ENCODE measurements at places on chromosomes 5 and 9.
A peak's percentile ranks its signal among the peaks of the same experiment; 100 is the strongest.

- no peak for DNase-seq
These were observed 64.1 kb downstream of the AMBP start for GRCh38 chr9:114014044-114014443.

GRCh38 chr5:148909040-148909439 lies 82.6 kb downstream of the ADRB2 start:
- no peak for DNase-seq

GRCh38 chr5:67978171-67978570 lies 237.4 kb upstream of the PIK3R1 start:
- DNase-seq: no peak

DNA sequence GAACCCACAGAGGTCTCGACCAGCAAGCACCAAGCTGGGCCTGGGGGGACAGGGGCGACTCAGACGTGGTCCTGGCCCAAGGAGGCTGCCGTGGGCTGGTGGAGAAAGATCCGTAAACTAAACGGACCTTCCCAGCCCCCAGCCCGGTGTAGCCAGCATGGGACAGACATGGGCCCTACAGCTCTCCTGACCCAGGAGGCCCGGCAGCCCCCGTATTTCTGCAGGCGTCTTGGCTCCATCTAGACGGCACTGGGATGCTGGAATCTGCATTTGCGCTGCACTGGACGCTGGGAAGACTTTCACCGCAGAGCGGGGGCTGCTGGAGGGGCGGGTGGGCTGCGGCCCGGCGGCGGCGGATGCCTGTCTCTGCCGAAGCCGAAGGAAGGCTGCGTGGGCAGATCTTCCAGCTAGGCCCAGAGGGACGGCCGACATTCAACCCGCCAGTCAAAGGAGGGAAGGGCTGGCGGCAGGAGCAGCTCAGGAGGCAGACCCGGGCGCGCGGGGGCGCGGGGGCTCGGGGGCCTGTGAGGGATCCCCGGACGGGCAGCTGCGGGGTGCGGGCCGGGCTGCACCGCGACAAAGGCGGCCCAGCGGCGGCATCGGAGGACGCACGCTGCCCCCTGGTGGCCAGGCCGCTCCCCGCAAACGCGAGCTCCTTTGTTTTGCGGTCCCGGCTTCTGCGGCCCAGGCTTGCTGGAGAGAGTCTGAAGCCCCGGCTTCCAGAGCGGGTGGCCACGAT lies 266.2 kb downstream of the NSG2 start:
- DNase-seq: peak; percentile 42

DNA sequence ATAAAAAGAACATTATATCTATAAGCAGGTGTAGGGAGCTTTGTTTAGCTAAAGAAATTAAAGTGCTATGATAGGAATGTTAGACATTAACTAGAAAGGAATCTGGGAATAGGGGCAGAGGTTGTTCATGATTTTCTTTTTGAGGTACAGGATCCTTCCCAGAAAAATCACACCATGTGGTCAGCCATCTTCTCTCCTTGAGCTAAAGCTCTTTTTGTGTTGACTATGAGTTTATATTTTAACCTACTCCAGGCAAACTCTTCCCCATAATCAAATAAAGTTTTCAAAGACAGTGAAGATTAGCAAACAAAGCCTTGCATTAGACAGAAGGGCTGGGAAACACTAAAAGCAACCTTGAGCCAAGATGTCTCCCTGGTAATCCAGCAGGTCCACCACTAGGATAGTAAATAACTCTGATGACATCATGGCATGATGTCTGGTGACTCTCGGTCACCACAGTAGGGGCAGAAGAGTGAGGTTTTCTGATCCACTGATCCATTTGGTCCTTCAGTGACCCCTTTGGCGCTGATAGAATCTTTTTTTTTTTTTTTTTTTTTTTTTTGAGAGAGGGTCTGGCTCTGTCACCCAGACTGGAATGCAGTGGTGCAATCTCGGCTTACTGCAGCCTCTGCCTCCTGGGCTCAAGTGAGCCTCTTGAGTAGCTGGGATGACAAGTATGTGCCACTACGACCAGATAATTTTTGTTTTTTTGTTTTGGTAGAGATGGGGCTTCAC lies 30.6 kb upstream of the IL6ST start:
- no peak for DNase-seq

DNA sequence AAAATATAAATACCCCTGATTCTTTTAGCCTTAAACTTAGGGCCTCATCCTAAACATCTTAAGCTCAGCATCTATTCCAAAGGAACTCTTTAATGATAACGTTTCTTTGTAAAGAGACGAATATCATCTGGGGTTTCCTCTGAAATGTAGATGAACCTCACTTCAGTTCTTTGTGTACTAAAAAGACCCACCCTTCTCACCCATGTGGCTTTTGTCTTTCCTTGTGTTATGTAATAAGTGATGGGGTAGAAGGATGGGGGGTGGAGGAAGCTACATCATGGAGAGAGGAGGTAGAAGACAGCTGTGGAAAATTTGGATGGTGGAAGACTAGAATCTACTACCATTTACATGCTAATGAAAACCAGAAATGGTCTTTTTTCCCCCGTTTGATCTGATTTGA lies 111.0 kb downstream of the NDUFS4 start:
- DNase-seq: no peak

GRCh38 chr9:20623021-20623747 lies 885 bp upstream of the MLLT3 start:
- DNase-seq: peak; percentile 61

DNA sequence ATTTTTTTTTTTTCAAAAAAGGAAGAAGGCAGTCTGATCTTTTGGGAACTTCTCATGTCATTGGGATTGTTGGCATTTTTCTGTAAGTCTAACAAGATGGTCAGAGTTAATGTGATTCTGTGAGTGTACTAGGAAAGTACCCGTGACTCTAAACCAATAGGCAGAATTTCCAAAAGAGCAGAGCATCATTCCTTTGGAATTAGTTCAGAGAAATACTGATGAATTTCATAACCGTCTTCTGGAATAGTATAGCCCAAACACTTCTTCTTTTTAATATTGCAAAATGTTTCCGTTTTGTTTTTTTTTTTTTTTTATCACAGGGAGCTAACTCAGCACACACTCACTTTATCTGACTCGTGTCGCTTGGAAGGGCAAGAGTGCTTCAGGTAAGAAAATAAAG lies 407.4 kb downstream of the DTWD2 start:
- DNase-seq: no peak

GRCh38 chr9:136572003-136572827 lies 26.4 kb upstream of the NOTCH1 start:
- DNase-seq: no peak

DNA sequence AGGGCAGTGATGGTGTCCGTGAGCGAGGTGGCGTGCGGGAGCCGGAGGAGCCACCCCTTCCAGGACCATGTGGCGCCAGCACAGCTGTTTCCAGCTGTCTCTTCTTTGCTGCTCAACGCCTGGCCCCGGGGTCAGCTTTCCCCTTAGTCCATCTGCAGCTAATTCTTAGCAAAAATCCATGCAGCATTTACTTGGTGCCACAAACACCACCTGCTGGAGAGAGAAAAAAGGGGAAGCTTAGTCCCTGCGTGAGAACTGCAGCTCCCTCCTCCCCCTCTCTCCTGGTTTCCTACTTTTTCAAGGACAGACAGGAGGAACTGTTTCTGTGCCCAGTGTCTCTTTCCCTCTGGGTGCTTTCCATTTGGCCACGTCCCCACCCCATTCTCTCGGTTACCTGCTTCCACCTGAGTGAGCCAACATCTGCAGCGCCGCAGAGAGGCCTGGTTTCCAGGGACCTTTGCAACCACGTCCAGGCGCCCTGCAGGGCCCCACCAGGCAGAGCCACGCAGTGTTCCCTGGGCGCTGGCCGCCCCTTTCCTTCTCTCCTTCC lies 3.4 kb downstream of the SLC6A19 start:
- no peak for DNase-seq

DNA sequence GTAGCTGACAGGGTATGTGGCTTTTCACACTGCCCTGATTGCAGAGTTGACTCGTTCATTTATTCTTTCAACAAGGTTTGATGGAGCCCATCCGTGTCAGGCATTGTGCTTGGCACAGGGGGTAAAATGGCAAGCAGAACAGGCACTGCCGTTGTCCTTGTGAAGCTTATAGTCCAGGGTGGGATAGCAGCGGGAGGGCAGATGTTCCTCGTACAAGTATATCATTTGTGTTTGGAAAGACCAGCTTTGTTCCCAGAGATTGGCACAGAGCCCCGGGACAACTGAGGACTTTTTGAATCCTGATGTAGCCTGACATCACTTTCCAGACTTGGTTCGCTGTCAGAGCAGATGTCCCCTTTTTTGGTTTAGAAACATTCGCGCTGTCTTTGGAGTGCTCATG lies 50.9 kb downstream of the MVB12B start:
- no peak for DNase-seq

DNA sequence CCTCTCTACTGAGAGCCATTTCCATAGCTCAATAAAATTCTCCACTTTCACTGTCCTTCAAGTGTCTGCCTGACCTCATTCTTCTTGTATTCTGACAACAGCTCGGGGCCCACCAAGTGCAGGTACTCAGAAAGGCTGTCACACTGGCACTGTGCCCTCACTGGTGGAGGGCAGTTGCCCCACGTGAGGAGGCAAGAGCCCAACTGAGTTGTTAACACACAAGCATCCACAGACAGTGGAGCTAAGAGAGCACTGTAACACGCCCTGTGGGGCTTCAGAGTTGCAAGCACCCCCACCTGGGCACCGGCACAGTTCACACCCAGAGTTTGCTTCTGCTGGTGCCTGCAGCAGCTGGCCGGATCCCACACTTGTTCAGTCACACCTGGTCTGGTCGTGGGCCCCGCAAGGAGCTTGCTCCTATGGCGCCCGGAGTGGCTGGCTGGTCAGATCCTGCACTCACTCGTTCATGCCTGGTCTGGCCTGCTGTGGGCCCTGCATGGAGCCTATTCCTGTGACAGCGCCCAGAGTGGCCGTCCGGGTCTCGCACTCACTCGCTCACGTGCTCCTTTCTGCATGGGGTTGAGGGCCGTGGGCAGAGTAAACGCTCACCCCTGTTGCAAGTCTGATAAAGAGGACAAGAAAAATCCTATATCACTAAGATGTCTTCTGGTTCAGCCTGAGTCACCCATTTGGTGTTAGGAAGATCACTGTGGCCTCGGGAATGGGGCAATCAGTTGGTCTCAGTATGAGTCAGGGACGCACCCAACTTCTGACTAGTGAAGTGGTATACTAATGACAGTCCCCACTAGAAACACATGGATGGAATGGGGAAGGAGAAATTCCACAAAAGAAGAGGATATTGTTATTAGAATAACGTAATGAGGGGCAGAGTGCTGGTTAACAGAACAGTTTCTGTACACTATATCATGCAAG lies 87.0 kb upstream of the CCNH start:
- no peak for DNase-seq

DNA sequence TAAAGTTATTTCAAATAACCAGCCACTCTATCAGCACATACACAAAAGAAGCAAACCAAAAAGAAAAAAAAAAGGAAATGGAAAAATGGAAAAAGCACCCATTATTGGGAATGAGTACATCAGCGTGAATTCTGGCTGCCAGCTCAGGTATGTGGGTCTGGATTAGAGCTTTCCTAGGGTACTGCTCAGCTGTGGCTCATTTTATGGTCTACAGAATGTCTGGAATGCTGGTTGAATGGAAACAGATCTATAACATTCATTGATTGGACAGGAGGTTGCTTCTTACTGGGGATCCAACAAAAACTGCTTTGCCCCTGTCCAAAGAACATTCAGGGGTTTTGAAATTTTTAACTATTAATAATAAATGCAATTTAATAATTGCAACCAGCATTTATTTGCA lies 3.9 kb upstream of the CAST start:
- DNase-seq: no peak

DNA sequence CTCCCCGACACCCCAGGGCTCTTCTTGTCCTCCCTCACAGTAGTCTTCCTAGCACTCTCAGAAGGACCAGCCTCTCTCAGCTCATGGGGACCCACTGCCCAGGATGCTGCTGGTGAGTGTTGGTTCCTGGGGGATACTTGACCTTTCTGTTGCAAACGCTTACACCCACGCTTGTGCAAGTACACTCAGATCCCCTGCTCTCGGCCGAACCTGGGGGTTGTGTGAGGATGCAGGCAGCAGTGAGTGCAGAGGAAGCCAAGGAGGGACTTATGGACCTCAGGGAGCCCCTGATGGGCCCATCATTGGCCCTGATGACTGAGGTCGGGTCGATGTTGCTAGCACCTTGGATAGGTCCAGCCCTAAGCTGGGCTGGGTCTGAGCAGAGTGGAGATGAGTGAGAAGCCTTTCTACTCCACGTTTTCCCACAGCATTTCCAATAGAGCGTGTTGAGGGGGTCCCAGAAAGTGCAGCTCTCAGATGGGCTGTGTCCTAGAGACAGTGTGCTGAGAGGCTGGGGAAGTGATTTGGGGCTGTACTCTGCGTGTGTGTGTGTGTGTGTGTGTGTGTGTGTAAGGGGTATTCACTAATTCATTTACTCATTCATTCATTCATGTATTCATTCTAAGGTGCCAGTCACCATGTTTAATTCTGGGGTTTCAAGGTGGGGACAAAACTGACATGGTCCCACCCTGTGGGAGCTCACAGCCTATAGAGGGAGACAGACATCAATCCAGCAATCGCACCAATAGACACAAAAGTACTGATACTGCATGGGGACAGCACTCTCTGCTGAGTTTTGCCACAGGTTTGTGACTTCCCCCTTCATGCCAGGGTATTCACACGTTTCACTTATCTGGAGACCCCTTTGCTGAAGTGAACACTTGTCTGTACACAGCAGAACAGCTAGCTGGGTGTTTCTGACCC lies 25.2 kb upstream of the PITX1 start:
- no peak for DNase-seq

DNA sequence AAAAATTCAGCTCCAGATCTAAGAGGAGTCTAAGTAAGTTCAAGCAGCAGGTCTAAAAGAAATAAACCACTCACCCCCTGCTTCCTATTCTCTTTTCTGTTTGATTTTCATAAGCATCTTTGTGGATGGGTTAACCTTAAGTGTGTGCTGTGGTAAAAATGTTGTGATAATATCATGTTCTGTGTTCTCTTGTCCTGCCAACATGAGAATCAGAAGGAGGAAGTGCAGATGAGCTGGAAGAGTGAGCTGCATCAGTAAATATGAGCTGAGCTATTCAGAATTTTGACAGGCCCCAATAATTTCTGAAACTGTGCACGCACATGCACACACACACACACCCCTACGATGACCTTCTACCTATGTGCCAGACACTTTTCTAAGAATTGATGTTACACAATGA lies 186.5 kb upstream of the ANKRD55 start:
- no peak for DNase-seq

DNA sequence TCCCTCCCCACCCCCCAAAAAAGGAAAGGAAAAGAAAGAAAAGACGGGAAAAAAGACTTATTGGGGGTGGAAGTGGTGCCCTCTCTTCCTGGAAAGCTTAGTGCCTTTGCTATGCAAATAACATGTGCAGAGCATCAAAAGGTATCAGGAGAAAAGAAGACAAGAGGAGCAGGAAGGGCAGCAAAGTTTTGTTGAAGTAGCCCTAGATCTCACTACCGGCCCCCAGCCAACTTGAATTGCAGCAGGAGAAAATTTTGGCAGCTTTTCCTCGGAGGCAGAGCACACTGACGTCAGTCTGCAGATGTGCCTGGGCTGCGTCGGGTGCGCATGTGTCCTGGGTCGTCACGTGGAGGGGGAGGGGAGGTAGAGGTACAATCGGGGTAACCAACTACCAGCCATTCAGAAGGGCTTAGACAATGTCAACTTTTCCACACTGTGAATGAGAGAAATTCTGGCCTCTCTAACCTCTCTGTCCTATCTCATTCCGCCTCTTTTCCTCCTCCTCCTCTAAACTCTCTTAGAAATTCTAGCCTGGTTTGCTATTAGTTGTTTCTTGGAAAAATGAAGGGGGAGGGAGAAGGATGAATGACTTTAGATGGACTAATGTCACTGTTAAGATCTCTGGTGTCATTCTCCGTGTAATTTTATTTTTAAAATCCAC lies at the start of gene ADAMTS6:
Gene ADAMTS6, minus strand, starts transcription at position 286 of the 661 bp plus-strand sequence. CDS start 8,247 bp downstream, outside the sequence.
- peak; percentile 69 for DNase-seq
